ENCODE measurements at places on chromosomes 6 and 20.

- DNase-seq = peak; percentile 71
These were observed 6.8 kb downstream of the MDFI start for GRCh38 chr6:41645007-41645618.

GRCh38 chr6:128826606-128827005 is 56.3 kb upstream of the LAMA2 start:
- no peak for DNase-seq

GRCh38 chr6:67896476-67896875 is 738.6 kb upstream of the ADGRB3 start:
- DNase-seq = no peak

DNA sequence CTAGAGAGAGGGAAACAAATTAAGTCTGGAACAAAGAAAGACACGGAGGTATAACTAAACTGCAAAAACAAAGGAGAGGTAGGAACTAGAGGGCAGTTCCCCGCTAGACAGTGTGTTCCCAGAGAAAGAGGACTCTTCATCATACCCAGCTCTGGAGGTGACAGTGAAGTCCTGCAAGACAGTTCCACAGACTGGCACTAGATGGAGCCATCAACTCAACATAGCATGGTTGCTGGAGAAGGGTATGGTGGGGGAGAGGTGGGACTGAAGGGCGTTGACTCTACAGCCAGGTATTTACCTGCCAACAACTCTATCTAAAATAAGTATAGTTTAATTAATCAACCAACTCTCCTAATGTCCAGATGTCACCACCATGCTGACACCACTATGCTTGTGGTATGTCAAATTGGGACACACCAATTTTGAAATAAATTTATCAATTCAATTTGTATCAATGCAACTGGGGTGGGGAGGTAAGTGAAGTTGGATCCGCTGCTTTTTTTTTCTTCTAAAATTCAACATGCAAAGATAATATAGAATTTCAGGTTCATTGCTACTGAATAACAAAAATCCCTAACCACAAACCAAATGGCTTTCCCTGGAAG is 9.7 kb downstream of the BACH2 start:
- peak; percentile 83 for DNase-seq

- DNase-seq = no peak
These were observed 27.9 kb upstream of the BMP6 start for GRCh38 chr6:7697820-7698623.

DNA sequence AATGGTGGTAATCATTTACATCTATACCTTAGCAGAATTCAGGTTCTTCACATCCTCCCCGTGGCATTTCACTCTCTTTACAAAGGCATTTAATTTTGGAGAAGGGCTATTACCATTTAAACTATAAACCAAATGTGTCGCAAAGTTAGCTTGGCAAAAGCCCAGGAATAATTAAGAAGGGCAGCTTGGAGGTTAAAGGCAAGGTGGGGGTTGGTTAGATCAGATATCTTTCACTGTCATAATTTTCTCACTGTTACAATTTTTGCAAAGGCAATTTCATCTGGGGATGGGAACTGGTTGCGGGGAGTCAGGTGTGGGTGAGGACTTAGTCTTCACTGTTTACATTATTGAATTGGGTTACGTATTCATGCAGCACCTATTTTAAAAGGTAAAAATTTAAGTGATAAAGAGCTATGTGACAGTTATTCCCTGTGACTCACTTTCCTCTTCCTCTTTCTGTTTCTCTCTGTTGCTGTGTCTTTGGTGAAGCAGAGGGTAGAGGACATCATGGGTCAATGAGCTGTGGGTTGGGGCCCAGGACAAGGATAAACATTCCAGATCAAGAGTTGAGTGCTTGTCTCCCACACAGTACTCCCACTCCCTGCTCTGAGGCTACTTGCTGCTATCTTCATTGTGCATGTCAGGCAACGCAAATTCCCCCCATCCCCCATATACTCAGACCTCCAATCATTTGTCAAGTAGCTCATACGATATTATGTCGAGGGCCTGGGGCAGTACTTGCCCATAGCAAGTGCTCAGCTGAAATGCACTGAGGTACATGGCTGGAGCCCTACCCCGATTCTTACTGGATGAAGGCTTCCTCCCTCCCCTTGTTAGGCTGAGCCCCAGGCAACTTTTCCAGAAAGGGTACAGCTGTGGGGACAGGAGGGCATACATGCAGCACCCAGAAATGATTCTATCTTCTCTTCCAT is 223.1 kb upstream of the MYLIP start:
- no peak for DNase-seq

GRCh38 chr20:64183313-64183712 is 19.1 kb downstream of the MYT1 start:
- DNase-seq = no peak

GRCh38 chr6:114055349-114055748 is 84.4 kb upstream of the HDAC2 start:
- no peak for DNase-seq

GRCh38 chr6:21752054-21752811 is 158.7 kb downstream of the SOX4 start:
- DNase-seq = no peak

- DNase-seq = no peak
These were observed 97.2 kb upstream of the MAP7 start for GRCh38 chr6:136647363-136647852.

DNA sequence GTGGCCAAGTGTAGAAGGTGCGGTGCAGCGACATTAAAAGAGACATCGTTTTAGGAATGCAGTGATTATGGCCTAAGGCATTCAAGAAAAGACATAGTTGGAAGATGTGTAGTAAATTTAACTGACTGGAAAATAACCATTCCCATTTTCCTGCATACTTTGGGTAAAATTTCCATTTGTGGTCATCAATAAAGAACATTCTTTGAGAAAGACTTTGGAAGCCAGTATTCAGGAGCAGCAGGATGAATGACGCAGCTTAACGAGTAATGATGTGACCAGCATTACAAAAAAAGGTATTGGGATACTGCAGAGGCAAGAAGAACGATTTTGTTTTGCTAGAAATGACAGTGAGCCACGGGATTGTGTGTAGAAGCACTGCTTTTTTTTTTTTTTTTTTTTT is 7.0 kb upstream of the RWDD1 start:
- no peak for DNase-seq

GRCh38 chr6:34358389-34358905 is 34.0 kb downstream of the NUDT3 start:
- DNase-seq = no peak

GRCh38 chr6:119333707-119334295 is 15.8 kb downstream of the MAN1A1 start:
- no peak for DNase-seq

DNA sequence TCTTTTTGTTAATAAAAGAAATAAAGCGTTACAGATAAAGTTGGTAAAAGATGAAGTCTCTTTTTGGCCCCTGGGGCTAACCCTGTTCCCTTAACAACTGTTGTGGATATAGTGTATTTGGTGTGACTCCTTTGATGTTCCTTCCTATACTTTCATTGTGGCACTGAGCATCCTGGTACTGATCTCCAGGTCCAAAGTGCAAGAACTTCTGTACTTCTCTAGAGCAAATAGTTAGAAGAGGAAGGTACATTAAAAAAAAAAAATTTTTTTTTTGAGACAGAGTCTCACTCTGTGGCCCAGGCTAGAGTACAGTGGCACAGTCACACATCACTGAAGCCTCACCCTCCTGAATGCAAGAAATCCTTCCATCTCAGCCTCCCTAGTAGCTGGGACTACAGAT is 6.2 kb downstream of the POFUT1 start:
- no peak for DNase-seq

DNA sequence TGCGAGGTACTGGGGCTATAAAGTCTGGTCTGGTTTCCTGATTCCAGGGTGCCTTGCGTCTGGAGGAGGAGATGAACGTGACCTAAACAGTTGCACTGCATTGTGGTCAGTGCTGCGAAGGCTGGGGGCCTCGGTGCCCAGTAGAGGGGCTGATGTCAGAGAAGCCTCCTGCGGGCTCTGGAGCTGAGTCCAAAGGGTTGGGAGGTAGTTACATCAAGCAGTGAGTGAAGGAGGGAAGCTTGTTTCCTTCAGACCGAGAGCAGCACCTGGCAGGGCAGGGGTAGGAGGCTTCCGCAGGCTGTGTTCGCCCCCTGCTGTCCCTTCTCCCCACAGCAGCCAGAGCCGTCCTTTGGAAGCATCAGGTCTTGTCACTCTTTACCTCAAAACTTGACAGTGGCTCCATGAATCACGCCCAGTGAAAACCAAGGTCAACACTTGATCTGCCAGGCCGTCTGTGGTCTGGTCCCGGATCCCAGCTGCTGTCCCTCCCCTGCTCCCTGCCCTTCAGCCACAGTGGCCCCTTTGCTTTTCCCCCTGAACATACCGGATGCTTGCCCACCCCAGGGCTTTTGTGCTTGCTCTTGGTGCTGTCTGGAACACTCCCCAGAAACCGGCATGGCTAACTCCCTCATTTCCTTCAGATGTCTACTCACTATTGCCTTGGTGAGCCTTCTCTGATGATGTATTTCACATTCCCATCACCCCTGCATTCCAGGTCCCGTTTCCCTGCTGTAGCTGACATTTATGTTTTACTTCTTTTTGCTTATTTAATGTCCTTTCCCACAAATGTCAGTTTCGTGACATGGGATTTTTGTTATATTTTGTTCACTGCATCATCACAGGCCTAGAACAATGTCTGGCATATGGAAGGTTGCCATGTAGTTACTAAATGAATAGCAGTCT is 7.0 kb downstream of the DYNLRB1 start:
- DNase-seq = peak; percentile 73

DNA sequence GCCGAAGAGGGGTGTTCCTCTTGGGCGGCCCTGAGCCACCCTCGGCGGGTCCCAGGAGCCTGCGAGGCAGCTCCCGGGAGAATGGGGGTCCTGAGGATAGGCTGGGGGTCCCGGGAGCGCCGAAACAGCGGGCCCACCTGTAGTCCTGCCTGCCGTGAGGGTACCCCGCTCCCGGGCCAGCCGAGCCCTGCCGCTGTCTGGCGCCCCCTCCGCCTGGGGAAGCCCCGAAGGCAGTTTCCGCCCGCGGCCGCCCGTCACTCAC is 280 bp downstream of the SPATA2 start:
- no peak for DNase-seq

GRCh38 chr6:38525888-38526287 is 113.8 kb downstream of the BTBD9 start:
- DNase-seq = no peak

DNA sequence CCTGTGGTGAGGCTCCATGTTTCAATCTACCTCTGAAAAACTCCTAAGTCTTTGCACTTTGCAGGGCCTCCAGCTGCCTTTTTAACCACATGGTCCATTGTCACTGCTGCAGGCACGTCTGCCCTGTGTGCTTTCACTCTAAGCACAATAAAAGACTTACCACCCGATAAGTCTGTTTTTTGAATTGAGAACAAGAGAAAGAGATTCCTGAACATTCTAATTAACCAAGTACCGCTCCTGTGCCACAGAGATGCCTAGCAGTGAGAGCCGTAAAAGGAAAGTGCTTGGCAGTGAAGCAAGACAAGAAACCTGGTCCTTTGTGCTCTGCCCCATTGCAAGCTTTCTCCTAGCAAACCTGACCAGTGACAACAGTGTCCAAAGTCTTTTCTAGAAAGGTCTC is 487.6 kb upstream of the FLRT3 start:
- no peak for DNase-seq

DNA sequence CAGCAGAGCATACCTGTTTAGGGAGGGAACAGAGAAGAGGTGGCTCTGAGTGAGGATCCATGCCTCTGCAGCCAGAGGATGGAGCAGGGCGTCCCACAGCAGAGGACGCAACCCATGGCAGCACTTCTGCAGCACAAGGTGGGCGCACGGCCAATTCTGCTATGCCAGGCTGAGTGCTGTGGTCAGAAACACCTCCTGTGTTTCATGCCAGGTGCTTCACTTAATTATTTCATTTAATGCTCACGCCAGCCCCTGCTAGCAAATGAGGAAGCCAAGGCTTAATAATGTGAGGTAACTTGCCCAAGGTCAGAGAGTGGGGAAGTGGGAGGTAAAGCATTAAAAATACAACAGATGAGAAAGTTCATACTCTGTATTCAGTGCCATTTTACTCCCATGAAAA is 68.5 kb upstream of the PTGIS start:
- no peak for DNase-seq

GRCh38 chr20:46833360-46833759 is 61.3 kb upstream of the EYA2 start:
- no peak for DNase-seq

- no peak for DNase-seq
These were observed 73.1 kb downstream of the NOL4L start for GRCh38 chr20:32512047-32512385.

DNA sequence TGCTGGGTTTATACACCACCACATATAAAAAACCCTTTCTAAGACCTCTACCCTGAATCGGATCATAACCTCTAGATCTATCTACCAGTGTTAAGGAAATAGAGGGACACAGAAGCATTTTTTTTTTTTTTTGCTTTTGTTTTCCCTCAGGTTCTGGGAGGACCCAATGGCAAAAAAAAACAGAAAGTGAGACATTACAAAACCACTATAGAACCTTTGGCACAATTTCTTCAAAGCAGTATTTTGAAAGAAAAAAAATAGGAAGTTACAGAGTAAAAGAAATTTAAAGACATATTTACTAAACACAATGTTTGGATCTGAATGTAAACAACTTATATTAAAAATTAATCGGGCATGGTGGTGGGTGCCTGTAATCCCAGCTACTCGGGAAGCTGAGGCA is 1258.7 kb upstream of the GJE1 start:
- no peak for DNase-seq

- DNase-seq = no peak
These were observed 15.2 kb downstream of the NEU1 start for GRCh38 chr6:31847276-31847978.

GRCh38 chr6:84428300-84428907 is 201.0 kb upstream of the CEP162 start:
- peak; percentile 69 for DNase-seq

DNA sequence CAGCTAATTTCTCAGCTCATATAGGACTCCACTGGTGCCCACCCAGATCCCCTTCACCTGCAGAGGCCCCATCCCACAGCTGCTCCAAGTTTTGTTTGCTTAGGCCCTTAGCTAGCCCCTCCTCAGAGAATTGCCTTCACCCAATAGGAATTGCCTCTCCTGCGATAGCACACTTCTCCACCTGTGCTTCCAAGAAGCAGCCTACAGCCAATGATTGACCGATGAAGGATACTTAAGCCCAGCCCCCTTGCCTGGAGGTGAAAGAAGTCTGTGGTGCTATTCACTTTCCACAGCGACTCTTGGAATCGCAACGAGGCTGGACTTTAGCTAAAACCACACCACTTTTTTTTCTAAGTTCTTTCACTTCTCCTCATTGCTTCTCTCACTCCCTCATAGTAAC is 353.2 kb upstream of the BTBD3 start:
- DNase-seq = no peak

- DNase-seq = no peak
These were observed 59.4 kb upstream of the TMEM30A start for GRCh38 chr6:75344021-75344420.

GRCh38 chr6:150204705-150205472 is 62.0 kb downstream of the PPP1R14C start:
- DNase-seq = no peak

DNA sequence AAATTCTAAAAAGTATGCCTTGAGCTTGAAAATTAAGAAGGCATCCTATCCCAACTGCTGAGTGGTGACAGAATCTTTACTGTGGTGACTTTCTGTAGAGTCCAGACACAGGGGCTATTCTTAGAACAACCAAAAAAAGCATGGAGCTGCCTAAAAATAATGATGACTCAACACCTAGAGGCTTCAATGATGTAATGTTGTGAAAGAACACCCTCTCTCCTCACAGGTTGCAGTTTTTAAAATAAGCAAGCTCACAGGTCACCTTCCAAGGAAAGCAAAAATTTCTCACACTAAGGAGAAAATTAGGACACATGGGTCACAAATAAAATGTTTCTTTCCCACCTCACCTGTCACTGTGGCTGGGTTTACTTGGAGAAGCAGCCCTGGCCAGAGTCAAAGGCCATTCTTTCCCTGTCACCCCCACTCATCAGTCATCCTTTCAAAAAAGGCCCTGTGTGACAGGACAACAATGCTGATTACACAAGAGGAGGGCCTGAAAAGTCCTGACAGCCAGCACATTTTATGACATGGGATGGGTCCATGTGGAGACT is 53.5 kb downstream of the RCAN2 start:
- DNase-seq = no peak
